ENCODE measurements at places on chromosomes 6 and 20.

DNA sequence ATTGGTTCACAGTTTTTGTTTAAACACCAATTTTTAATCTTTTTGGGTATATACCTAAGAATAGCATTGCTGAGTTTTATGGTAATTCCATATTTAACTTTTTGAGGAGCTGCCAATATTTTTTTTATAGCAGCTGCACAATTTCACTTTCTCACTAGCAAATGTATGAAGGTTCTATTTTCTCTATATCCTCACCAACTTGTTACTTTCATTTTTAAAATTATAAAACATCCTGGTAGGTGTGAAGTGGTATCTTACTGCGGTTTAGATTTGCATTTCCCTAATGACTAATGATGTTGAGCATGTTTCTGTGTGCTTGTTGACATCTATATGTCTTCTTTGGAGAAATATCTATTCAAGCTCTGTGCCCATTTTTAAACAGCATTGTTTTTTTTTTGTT lies 452.1 kb downstream of the GRIK2 start:
- DNase-seq, result no peak

DNA sequence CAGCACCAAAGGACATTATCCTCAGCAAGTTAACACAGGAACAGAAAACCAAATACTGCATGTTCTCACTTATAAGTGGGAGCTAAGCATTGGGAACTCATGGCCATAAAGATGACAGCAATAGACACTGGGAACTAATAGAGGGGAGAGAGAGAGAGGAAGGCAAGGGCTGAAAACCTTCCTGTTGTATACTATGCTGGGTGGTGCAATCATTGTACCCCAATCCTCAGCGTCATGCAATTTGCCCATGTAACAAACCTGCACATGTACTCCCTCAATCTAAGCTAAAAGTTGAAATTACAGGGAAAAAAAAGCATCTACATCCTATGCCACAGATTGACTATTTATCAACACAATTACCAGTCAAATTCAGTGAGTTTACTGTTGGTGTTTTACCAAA lies 20.0 kb upstream of the VNN1 start:
- no peak for DNase-seq

DNA sequence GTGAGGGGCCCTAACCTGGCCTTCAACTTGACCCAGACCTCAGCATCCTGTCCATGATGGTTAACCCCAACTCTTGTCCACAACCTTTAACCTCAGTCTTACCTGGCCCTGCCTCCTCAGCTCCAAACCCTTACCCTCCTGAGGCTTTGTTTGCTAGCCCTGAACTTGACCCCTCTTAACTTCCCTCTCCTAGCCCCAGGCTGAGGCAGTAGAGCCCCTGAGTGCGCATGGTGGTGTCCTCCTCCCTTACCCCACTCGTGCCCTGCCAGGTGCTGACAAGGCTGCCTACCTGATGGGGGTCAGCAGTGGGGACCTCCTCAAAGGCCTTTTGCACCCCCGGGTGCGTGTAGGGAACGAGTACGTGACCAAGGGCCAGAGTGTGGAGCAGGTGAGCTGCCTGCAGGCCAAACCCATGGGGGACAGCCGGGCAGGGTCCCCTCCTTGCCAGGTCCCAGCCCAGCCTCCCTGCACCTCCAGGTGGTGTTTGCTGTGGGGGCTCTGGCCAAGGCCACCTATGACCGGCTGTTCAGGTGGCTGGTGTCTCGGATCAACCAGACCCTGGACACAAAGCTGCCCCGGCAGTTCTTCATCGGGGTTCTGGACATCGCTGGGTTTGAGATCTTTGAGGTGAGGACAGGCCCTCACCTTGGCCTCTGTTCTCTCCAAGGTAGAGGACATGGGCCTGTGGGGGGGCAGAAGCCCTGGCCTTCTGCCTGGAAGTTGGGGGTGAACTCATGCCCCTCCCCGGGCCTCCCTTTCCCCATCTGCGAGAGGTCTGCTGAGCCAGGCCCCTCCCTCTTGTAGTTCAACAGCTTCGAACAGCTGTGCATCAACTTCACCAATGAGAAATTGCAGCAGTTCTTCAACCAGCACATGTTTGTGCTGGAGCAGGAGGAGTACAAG lies 31.9 kb downstream of the MYH7B start:
- no peak for DNase-seq

GRCh38 chr6:47161176-47161687 lies 119.1 kb upstream of the ADGRF1 start:
- peak; percentile 64 for DNase-seq

GRCh38 chr6:21846541-21847451 lies 253.2 kb downstream of the SOX4 start:
- no peak for DNase-seq

DNA sequence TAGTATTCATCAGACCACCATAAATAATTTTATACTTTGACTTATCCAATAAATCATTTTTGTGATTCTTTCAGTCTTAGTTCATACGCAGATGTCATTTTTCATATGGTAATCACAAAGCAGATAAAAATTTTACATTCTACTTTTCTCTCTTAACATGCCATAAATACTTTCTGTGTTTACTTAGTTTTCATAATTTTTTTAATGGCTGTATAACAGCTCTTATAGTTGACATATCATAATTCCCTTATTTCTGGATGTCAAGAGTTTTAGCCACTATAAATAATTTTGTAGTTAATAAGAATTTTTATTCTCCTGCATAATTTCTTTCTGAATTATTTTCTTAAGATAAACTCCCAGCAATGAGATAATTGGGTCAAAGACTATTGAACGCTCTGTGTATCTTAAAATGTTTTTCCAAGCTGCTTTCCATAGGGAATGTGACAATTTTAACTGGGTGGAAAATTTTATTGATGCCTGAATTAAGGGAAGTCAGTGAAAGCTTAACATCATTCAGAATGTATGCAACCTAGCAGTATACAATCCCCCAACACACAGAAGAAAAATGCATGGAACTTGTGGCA lies 702.7 kb downstream of the EPM2A start:
- DNase-seq, result no peak

DNA sequence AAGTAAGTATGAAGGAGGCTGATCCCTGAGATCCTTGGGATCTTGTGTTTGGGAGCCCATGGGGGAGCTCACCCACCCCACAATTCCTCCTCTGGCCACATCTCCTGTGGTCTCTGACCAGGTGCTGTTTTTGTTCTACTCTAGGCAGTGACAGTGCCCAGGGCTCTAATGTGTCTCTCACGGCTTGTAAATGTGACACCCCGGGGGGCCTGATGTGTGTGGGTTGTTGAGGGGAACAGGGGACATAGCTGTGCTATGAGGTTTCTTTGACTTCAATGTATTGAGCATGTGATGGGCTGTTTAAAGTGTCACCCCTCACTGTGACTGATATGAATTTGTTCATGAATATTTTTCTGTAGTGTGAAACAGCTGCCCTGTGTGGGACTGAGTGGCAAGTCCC lies 2.8 kb downstream of the HLA-G start:
- no peak for DNase-seq

- DNase-seq, result no peak
Observed at GRCh38 chr6:148857798-148858390, 111.1 kb downstream of the UST start.

- DNase-seq, result no peak
Observed at GRCh38 chr6:101226677-101227135, 166.8 kb upstream of the GRIK2 start.

GRCh38 chr20:43710370-43711044 lies 16.3 kb downstream of the GTSF1L start:
- no peak for DNase-seq

GRCh38 chr6:55941702-55942101 lies 66.3 kb upstream of the BMP5 start:
- no peak for DNase-seq

- DNase-seq, result no peak
Observed at GRCh38 chr6:159914565-159914923, 23.8 kb downstream of the MAS1 start.

DNA sequence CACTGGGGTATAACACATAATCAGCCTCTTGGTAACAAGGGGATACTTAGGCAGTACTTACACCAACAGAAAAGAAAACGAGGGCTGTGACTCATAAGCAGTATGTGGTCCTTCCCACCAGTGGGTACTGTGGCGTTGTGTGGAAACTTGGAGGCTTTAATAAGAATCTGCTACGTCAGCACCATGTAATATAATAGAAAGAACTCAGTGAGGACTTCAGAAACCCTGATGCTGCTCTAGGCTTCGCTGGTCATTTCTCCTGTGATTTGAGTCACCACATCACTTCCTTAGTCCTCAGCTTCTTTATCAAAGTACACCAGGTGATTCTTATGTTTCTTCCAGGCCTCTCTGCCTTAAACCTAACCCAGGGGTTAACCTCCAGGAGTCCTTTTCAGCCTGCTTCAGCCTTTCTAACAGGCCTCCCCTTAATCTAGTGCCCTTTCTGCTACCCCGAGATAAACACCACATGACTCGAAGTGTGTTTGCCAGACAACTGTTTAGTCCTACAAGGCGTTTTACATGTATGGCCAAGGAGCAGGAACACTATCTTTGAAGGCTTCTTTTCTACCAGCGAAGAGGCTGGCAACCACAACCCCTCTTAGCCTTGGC lies 68.5 kb downstream of the FYN start:
- DNase-seq, result peak; percentile 93

GRCh38 chr6:343960-344815 lies 47.4 kb upstream of the IRF4 start:
- no peak for DNase-seq

GRCh38 chr6:130223508-130223907 lies 757 bp upstream of the SAMD3 start:
- DNase-seq, result no peak
